ENCODE measurements at places on chromosomes 2 and 18. TPM values are rescaled to one million over a fixed set of nuclear protein-coding genes. Genes with fewer than 3 reads are reported as not detected.

GRCh38 chr18:269480-270095, 1.7 kb upstream of the THOC1 start:
- peak; percentile 43 for DNase-seq

DNA sequence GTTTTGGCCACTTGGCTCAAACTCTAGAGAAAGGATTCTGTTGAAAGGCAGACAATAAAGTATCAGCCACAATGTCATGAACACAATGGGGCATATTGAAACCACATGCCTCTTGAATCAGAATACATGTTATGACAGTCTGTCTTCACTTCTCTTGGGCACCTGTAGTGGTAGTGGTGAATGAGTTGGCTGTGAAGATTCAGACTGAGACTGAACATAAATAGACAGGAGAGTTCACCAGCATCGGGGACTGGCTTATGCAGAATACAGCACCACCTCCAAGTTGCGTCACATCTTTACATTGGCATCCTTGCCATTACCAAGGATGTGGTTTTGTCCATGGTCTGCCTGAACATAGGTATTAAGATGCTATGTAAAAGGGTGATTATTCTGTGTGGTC, 336.8 kb downstream of the MYCN start:
- no peak for DNase-seq

Gene KYNU
- total RNA-seq = 0.75 TPM

DNA sequence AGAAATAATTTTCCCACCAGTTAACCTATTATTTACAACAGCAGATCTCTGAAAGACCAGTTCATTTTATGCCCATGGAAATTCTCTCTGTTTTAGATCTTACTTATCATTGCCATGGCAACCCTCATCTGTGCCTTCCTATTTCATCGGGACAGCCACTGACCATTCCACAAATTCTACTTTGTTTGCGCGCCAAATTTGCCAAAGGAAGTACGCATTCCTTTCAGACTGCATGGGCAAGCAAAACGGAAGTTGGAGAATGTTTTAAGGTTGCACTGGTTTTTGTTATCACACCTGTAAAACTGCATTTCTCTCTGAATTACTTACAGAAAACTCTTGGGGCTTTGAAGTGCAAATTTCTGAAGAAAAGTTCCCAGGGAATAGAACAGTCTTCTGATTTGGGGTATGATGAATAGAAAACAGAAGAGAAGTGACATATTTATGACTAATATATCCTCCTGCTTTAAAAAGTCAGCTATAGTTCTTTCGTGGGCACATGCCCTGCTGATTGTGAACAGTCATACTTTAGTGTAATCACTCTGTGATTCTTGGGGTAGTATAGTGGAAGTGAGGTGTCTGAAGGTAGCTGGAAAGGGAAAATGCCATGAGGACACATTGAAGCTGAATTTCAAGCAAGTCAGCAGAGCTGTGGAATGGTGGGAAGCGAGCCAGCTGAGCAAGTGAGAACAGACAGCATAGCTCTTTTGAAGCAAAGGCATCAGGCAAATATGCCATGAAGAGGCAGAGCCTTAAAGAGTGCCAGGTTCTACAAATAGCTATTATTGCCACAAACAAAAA, 20.9 kb downstream of the NETO1 start:
- DNase-seq = no peak

DNA sequence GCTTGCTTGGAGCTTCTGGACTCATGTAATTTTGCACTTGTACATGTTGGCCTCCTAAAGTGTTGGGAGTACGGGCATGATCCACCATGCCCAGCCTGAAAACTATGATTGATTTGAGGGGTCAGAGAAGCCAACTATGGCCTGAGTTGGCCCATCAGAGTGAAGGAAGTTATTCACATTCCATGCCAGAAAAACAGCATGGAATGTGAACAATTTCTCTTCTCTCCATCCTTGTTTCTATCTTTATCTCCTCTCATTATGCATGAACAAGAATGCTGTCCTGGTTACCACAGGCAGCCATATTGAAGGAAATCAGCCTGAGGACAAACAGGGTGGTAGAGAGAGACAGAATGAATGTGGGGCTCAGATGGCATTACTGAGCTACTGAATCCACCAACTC, 3.5 kb upstream of the CD226 start:
- DNase-seq = no peak

Gene ST6GAL2
- 0.82 TPM for total RNA-seq

GRCh38 chr2:216113572-216113971, 4.4 kb downstream of the XRCC5 start:
- no peak for DNase-seq

GRCh38 chr2:170217778-170218251, 39.9 kb downstream of the MYO3B start:
- no peak for DNase-seq

Gene HAAO
- not detected for total RNA-seq

Gene NXPH2
- not detected for total RNA-seq

DNA sequence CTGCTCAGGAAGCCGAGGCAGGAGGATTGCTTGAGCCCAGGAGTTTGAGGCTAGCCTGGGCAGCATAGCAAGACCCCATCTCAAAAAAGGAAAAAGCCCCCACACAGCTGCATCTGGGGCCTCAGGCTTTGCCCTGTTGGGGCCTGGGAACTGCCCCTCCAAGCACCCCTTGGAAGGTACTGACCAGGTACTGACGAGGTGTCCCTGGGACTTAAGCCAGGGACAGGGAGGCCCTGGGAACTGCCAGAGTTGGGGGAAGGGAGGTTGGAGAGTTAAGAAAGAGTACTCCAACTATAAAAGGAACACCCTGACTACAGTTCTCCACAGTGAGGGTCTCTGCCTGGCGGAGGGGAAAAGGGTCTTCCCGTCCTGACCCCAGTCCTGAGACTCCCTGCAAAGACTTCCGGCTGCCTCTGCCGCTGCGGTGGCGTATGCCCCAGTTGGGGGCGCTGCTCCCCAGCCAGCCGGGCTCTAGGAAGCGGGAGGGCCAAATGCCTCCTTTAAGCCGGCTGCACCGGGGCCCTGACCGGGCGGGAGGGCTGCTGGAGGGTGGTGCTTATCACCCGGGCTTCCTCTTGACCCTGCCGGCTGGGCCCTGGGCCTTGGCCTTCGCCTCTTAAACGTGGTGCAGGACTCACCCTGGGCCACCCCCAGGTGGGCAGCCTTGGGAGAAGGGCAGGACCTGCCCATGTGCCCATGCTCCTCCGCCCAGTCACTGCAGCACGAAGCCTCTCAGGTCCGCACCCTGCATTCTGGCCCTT, 12.8 kb downstream of the SLC30A3 start:
- DNase-seq = peak; percentile 90

- DNase-seq = no peak
Observed at GRCh38 chr2:37323176-37323780, 1.4 kb downstream of the PRKD3 start.

GRCh38 chr18:47280121-47280520, 28.7 kb upstream of the SKOR2 start:
- no peak for DNase-seq

GRCh38 chr2:208146006-208146405, at the start of gene CRYGB:
TSS of gene CRYGB (minus strand) at chr2:208146158. CDS start at chr2:208146120, 38 bp downstream.
- no peak for DNase-seq

DNA sequence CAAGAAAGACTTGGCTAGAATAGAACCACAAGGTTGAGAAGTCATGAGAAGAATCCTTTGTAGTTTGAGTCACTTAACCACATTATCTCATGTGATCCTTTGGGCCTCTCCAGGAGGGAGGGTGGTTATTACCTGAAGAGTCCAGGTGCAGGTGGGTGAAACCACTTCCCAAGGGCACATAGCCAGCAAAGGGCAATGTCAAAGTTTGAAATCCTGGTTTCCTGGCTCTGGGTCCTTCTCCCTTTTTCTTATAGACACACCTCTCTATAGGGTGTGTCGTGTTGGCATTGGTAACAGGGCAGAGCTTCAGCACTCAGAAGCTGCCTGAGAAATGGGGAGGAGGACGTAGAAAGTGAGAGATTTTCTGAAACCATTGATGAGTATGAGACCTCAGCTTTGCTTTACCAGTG, 137.9 kb downstream of the MGAT5 start:
- DNase-seq = no peak

Gene DNER
- not detected for total RNA-seq

DNA sequence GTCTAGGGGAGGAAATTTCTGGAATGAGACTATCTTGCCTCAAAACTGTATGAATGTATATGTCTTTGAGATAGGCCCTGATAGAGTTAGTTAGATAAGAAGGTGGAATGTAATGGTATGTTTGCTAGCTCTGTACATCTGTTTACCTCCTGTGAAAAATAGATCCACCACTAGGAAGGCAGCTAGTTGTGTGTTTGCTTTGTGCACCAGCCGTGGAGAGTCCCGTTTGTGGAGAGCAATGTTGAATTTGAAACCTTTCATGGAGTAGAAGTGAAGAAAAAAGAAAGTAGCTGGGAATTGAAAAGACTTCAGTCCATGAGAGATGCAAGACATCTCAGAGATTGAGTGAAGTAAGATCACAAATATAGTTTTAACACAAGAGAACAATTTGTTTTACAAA, 25.4 kb downstream of the ASXL3 start:
- no peak for DNase-seq

- DNase-seq = no peak
Observed at GRCh38 chr2:70756128-70756527, 11.9 kb downstream of the ADD2 start.

- no peak for DNase-seq
Observed at GRCh38 chr2:69493268-69493667, 56.0 kb upstream of the NFU1 start.

- DNase-seq = no peak
Observed at GRCh38 chr2:228917220-228917619, 353.9 kb downstream of the PID1 start.

Gene ZC3H15
- 66.5 TPM for total RNA-seq

DNA sequence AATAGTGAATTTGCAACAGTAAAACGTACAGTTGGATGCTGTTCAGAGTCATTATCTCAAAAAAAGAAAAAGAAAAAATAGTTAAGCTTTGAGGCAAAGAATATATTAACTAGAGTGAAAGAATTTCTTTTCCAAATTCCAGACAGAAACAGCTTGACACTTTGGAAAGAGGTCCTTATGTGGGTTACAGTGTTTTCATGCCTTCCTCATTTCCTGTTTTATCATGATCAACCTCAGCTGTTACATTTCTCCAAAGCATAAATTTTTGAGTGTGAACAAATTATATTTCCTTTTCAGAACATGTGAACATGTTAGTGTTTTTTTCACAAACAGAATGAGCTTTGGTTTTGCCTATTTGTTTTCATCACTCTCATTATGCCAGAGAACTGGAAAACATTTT, 13.6 kb downstream of the FRZB start:
- DNase-seq = no peak

DNA sequence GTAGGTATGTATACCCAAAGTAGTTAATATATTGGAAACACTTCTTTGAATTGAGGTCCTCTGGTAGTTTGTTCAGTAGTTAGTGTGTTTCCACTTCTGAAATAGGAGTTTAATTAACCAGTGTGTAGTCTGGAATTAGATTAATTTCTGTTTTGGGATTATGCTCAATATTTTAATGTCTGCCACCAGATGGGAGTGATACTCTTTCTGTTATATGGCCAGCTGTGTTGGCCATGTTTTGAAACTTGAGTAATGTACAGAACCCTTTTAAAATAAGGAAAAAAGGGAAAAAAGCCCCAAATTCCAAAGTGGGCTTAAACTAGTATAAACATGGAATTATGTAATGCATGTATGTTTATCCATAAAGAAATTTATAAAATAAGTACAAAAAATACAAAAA, 147.7 kb downstream of the CTNNA2 start:
- DNase-seq = no peak

DNA sequence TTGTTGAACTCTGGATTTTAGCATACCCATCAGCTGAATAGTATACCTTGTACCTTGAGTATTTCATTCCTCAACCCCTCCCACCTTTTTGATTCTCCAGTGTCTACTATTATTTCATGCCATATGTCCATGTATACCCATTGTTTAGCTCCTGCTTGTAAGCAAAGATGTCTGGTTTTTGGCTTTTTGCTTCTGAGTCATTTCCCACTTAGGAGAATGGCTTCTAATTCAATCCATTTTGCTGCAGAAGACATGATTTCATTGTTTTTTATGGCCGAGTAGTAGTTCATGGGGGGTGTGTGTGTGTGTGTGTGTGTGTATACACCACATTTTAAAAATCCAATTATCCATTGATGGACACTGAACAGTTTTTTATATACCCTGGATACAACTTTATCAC, 24.3 kb upstream of the MOCOS start:
- DNase-seq = no peak

Gene SLC38A11
- not detected for total RNA-seq

Measured in Karpas-422 (cell line).